ENCODE measurements at places on chromosomes 11 and 22.

DNA sequence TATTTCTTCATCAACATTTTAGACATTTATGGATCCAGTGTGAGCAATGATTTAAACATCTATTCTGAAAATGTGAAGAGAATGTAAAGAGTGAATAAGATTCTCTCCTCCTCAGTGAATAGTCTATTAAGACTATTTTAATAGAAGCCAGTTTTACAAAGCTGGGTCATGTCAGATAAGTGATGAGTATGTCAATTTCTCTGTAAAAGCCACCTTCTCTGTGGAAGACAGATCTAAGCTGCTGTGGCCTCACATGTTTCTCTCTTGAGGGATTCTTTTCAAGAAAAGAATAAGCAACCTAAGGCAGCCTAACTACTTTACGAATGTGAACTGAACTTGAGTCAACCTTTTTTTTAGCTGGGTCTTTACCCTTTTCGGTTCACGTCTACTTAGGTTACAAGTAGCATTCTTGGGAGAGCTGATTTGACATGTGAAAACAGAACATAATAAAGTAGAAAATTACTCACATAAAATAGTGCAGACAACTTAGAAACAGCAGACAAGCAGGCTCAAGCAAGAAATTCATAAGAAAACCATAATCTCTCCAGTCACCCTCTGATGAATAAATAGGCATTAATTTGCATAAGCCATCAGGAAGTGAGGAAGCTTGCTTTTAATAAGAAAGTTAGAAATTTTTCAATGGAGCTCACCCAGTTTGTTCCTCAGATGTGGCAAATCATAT lies 9.9 kb downstream of the CTSC start:
- no peak for DNase-seq

DNA sequence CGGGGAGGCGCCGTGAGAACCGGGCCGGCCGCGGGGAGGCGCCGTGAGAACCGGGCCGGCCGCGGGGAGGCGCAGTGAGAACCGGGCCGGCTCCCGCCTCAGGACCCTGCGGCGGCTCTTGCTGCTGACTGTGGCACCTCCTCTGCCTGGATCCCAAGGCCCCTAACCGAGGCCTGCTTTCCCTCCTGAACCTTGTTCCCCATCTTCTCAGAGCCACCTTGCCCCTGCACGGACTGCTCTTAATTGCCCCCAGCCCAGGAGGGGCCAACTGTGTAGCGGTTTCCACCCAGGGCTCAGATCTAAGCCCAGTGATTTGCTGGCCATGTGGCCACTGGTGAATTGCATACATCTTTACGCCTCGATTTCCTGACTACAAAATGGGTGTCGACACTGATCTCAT lies 112.2 kb upstream of the B3GAT1 start:
- no peak for DNase-seq

DNA sequence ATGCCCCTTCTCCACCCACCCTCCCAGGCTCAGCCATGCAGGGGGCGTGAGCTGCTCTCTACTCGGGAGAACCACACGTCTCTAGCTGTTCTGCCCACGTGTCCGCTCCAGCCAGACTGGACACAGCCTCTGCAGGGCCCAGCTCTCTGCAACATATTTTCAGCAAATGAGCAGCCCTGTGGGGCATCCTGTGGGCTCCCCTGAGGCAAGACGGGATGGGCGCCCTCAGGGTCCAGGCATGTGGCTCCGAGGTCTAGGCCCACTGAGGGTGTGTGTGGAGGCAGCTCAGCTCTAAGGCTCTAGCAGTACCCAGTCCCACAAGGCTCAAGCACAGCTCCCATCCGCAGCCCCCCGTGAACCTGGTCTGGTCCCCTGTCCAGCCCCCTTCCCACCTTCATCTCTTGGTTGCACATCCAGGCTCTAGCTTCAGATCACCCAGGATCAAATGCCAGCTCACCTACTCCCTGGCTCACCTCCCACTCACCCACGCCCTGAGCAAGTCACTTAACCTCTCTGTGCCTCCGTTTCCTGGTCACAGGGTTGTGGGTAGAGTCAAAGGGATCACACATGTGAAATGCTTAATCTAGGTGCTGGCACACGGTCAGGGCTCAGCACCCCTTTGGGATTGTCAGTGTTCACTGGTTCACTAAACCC lies 57.8 kb upstream of the TCF20 start:
- no peak for DNase-seq

- no peak for DNase-seq
Observed at GRCh38 chr11:45332276-45332934, 46.3 kb upstream of the SYT13 start.

DNA sequence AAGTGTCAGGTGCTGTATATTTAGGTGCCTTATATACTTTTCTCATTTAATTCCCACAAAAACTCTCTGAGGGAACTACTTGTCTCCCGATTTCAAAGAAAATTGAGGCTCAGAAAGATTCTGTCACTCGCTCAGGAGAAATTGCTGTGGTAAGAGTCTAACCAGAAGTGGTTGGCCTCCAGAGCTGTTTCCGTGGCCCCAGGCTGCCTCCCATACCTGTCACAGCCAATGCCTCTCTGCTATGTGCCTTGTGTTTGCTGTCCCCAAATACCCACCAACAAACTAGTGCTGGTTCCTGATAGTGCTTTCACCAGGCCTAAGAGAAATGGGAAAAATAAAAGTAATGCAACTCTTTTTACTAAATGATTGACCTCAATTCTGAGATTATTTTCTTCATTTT lies 21.0 kb upstream of the TMEM86A start:
- DNase-seq: no peak

DNA sequence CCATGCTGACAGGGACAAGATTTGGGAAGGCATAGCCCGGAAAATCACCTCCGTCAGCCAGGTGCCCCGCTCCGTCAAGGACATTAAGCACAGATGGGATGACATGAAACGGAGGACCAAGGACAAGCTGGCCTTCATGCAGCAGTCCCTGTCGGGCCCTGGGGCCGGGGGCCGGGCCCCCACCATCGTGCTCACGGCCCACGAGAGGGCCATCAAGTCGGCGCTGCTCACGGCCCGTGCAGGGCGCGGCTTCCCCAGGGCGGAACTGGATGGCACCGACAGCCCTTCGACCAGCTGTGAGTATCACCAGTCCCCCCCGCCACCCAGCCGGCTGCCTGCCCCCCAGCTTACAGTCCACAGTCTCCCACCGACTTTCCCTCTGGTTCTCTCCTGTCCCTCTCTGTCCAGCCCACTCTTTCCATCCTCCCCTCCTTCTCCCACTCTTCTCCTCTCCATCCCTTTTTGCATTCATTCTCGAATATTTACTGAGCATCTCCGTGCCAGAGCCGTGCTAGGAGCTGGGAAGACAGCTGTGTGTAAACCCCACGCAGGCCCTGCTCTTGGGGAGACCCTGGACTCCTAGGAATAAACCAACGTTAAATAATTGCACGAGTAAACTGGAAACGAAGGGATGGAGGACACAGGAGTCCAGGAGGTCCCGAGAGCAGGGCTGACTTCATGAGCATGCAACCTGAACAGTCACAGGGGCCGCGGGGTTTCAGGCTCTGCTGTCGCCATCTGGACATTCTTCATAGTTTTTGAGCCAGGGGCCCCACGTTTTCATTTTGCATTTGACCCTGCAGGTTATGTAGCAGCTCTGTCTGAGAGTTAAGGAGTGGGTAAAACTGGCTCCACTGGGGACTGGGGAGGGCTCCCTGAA lies 62.8 kb downstream of the PRDM11 start:
- no peak for DNase-seq

GRCh38 chr11:62536301-62536957 lies 10.2 kb downstream of the AHNAK start:
- no peak for DNase-seq

- DNase-seq: no peak
Observed at GRCh38 chr11:46376258-46377050, 5.0 kb upstream of the MDK start.

GRCh38 chr11:95299078-95299679 lies 68.2 kb upstream of the SESN3 start:
- no peak for DNase-seq

DNA sequence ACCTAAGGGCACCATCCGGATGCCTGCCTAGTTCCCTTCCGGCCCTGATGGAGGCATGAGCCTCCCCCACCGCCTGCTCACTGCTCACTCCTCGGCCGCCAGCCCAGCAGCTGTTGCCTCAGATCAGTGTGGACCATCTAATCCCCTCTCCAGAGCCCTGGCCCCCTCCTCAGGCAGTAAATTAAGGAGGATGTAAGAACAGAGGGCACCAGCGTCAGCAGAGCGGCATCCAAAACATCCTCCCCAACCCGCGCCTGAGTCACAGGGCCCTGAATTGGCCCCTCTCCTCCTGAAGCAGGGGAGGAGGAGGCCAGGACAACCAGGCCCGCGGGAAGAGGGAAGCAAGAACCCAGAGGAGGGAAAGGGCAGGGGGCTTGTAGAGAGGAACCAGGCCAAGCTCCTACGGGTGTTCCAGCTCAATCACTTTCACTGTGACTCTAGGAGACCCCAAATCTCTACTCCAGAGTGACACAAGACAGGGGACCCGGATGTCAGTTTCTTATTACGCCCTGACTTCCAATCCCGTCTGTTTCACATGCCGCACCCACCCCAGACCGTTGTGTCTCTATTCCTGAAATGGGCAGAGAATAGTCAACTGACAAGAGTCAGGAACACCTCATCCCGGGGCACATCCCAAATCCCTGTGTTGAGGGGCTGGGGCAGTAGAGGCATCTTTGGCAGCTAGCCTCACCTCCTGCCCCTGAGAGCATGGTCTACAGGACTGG lies 31.3 kb upstream of the MYOD1 start:
- no peak for DNase-seq

- no peak for DNase-seq
Observed at GRCh38 chr22:47572443-47572842, 810.0 kb downstream of the TBC1D22A start.

DNA sequence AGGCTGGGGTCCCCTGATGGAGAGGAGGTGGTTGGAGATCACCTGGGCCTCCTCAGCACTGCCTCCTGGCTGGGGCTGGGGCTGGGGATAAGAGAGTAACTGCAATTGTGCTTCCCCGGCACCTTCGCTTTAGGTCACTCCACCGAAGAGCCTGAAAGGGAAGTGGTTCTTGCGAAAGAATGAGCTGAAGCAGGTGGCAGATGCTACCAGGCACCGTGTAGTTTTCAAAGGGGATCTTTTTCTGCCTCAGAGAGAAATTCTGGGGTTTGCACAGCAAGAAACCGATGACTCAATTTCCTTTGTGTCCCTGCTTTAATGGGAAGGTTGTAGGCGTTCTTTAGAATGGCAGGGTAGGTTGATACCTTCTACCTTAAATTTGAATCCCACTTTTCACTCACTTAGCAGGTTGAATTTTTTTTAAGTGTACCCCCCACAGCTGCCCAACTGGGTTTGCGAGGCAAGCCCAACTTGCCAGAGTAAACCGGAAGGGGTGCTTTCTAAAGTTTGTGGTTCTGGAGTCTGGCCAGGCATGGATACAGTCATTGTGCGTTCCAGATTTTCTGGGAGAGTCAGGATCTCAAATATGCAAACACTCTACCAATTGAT lies 5.3 kb downstream of the CD44 start:
- no peak for DNase-seq

DNA sequence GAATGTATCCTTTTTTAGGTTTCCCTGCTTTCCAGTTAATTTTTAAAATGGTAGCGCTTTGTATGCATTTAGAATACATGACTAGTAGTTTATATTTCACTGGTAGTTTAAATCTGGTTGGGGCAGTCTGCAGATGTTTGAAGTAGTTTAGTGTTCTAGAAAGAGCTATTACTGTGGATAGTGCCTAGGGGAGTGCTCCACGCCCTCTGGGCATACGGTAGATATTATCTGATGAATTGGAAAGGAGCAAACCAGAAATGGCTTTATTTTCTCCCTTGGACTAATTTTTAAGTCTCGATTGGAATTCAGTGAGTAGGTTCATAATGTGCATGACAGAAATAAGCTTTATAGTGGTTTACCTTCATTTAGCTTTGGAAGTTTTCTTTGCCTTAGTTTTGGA lies 86.4 kb upstream of the BIRC3 start:
- no peak for DNase-seq

DNA sequence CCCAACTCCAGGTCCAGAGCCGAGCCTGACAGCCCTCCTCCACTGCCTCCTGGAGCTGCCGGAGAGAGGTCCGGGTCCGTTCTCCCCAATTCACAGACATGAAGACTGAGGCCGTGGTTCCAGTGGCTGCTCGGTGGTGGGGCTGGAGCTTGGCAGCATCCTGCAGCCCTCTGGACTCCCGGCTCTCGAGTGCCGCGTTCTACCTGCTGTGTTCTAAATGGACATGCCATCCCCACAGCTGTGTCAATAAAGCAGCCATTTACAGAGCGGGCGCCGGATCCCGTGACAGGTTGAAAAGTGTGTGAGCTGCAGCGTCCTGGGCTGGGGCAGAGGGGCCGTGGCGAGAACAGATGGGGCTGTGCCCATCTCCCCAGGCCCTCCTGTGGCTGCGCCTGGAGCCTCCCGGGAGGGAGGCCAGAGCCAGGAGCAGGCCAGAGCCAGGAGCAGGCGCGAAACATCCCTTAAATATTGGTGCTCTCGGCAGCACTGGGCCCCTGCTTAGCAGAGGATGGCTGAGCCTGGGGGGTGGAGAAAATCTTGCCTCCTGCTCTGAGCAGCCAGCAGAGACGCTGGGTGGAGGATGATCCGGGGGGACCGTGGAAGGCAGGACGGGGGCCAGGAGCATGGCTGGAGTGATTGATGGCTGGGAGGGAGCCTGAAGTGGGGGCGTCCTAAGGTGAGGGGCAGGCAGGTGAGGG lies 46.2 kb downstream of the FLRT1 start:
- no peak for DNase-seq

DNA sequence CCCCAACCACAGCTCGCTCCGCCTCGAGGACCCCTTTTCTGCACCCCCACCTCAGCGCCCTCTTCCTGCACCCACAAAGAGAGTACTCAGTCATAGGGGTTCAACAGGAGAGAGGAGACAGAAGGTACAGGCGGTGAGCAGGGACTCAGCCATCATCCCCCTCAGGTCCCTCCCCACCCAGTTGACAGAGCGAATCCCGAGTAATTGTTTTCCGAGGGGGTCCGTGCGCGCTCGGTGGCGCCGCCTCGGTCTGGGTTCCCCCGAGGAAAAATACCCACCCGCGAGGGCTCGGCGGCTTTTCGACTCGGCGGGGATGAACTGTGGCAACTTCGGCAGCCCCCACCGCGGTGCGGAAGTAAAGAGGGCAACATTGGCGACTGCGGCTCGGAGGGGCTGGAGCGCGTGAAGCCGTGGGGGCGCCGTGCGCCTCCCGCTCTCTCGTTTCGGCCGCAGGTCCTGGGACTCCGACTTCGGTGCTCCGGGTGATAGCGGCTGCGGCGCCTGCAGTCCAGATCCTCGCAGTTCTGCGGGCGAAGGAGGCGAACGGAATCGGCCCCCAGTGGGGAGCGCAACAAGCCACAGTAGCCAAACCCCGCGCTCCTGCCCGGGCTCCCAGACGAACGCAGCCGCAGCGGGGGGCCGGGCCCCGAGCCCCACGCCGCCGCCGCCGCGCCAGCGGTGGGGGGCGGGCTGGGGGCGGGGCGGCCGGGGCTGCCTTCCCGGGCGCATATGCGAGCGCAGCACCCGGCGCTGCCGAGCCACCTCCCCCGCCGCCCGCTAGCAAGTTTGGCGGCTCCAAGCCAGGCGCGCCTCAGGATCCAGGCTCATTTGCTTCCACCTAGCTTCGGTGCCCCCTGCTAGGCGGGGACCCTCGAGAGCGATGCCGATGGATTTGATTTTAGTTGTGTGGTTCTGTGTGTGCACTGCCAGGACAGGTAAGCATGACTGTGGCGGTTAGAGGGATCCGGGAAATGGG lies at the start of gene NELL1:
Gene NELL1, plus strand, starts transcription at position 743 of the 976 bp plus-strand sequence.
- DNase-seq: no peak
